ENCODE measurements at places on chromosomes 11 and 22. TPM values are rescaled to one million over a fixed set of nuclear protein-coding genes. Genes with fewer than 3 reads are reported as not detected.

- DNase-seq, result no peak
These were observed 98.7 kb downstream of the RNF169 start for GRCh38 chr11:74847395-74847794.

DNA sequence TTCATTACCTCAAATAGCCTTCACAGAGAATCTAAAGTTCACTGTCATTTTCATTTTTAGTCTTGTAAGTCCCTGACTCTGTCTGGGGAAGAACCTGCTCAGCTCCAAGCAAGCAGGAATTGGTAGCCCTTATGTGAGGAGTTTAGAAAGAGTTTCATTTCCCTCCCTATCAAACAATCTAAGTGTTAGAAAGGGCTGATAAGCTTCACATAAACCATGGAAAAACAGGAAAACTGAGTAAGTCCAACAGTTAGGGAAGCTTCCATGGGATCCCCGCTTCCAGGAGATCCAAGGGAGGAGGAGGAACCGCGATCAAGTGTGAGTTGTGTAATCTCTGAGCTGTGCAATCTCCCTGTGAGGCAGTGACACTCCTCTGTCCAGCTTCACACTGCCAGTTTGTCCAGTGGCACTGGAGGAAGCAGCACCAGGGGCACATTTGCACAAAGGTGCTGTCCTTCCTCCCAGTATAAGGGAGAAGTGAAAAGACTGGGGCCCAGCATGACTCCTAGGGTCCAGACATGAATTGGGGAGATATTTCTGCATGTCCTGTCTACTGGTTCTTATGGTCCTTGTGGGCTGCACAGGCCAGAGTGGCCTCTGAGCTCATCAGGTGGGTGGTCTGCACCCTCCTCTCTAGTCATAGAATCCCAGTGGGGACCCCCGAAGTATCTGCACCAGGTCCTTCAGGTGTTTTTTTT, 4.3 kb downstream of the PRAME start:
- DNase-seq, result no peak

Gene OR51B2
- not detected for total RNA-seq

Gene IGSF22
- total RNA-seq, result under 0.01 TPM

Gene UBQLN3
- not detected for total RNA-seq

Gene IFITM1
- total RNA-seq, result 41.6 TPM

- DNase-seq, result no peak
These were observed 113.2 kb upstream of the RAG2 start for GRCh38 chr11:36711104-36711825.

GRCh38 chr11:57380975-57381374, at the start of gene PRG3:
Gene PRG3, minus strand, starts transcription at chr11:57381150. Its CDS starts 442 bp downstream, at chr11:57380708.
- no peak for DNase-seq

DNA sequence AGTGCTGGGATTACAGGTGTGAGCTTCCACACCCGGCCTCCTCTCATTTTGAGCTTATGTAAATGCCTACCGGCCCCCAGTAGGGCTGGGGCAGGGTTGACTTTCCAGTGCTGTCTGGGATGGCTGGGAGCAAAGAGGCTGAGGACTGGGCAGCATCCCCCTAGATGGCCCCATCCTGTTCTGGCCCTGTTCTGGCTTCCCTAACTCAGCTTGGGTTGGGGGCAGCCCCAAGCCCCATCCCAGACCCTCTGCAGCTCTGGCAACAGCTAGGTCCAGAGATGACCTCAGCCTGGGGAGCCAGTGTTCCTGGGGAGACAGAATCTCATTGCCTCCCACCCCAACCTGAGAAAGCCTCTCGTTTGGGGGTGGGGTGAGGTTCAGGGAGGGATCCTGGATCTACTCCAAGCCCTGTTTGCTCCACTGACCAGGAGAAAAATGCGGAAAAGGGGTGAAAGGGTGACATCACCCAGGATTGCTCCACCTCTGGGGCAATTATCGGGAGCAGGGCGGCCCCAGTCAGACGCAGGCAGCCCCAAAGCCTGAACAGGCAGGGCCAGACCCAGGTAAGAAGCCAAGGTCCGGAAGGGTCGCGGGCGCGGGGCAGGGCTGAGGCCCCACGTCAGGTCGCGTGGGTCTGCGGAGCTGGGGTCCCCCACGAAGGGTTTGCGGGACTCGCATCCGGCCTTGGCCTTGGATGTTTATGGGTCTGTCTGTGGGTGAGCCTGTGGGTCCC, at the start of gene PNPLA2:
TSS of gene PNPLA2 (plus strand) at position 519 of the 733 bp plus-strand sequence. CDS start 805 bp downstream, outside the sequence.
- no peak for DNase-seq

GRCh38 chr11:2701898-2702434, 2.2 kb upstream of the KCNQ1OT1 start:
- DNase-seq, result no peak

DNA sequence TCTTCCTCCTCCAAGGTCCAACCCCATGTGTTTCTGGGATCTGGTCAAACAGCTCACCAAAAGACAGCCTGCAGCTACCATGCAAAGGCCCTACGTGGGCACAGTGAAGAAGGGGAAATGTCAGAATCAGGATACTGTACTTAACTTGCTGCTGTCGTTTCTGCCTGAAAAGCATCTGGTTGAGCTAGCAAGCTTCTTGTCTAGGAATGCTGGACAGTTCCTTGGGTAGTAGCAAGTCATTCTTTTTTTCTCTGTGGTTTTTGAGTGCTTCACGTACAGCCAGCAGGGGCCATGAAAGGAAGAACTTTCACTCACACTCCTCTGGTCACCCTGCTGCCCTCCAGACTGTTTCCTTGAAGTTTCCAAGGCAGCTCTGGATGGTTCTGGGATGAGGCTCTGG, 24.7 kb downstream of the RCOR2 start:
- peak; percentile 52 for DNase-seq

Gene TRIM48
- not detected for total RNA-seq

DNA sequence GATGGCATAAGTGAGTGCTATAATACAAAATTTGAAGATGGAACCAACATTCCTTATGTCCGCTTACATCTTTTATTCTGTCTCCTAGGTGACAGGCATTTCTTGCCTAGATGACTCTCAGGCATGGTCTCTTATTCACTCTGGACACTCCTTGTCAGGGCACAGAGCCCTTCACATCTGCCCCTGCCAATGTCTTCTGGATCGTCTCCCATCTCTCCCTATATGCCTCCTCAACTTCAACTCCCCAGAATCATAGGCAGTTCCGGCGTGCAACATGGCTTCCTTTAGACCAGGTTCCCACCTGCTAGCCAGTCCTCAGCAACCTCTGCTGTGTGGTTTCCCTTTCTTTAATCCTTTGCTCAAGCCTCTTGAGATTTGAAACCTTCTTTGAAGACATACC, 300.9 kb downstream of the TENM4 start:
- no peak for DNase-seq

DNA sequence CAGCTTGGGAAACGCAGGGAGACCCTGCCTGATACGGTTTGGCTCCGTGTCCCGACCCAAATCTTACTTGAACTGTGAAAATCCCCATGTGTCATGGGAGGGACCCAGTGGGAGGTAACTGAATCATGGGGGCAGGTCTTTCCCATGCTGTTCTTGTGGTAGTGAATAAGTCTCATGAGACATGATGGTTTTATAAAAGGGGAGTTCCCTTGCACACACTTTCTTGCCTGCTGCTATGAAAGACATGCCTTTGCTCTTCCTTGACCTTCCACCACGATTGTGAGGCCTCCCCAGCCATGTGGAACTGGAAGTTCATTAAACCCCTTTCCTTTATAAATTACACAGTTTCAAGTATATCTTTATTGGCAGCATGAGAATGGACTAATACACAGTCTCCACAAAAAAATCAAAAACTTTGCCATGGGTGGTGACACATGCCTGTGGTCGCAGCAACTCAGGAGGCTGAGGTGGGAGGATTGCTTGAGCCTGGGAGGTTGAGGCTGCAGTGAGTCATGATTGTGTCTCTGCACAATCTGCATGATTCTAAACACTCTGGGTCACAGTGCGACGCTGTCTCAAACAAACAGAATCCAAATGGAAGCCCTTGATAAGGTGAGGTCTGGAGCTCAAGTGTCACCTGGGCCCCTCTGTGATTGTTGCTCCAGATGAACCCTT, 34.9 kb downstream of the SYN3 start:
- DNase-seq, result no peak

Data from fibroblast of lung (primary cell).